Right lung (tissue), 10 donors: ENCODE measurements at places on chromosomes 1 and 21.
A peak's percentile ranks its signal among the peaks of the same experiment; 100 is the strongest.

DNA sequence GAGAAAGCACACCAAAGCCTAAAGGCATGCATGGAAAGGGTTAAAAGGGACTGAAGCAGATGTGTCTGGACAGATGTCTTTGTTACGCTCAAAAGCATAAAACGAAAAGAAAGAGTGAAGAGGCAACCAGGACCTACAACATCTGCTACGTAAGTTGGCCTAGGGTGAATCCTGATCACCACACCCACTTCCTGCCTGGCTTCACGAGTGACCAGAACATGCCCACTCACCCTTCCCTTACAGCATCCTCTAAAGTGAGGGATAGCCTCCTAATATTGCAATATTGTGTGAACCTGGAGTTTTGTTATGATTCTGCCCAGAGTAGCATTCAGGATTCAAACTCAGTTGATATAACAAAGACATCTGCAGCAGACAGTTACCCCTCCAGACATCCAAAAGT is 10.6 kb upstream of the OLIG2 start:
- DNase-seq = no peak

- DNase-seq = no peak
Measured at GRCh38 chr21:39347537-39347936, 1.4 kb downstream of the HMGN1 start.

DNA sequence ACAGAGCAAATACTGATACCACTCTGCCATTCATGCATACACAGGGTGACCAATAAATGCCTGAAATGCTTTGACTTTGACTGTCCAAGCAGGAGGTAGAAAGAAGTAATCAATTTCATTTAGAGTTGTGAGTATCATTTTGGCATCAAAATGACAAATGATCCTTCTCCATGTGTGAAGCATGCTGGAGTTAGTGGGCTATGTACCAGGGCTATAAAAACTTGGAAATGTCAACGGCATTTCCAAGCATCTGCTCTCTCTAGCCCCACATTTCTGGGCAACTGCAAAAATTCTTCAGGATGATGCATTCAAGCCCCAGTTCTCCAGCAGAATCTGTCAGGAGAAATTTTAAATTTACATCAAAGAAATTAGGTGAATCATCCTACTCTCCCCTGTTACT is 208.4 kb upstream of the PTBP2 start:
- no peak for DNase-seq

- DNase-seq = no peak
Measured at GRCh38 chr1:64116537-64116936, 86.9 kb upstream of the UBE2U start.

DNA sequence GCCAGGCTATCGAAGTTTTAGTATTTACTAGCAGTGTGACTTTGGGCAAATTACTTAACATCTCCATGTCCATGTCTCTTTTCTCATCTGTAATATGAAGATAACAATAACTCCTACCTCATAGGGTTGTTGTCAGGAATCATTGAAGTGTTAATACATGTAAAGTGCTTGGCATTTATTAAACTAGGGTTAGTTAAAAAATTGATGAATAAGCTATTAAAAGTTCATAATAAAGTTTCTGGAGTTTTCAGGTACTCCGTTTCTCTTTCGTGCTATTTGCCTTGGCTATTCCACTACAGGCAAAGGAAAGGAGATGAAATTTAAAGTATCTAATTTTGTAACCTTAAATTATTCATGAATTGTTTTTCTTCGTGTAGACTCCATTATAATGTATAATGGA is 16.7 kb downstream of the LRRC8D start:
- no peak for DNase-seq

- no peak for DNase-seq
Measured at GRCh38 chr1:78919150-78919549, 87.4 kb downstream of the ADGRL4 start.

DNA sequence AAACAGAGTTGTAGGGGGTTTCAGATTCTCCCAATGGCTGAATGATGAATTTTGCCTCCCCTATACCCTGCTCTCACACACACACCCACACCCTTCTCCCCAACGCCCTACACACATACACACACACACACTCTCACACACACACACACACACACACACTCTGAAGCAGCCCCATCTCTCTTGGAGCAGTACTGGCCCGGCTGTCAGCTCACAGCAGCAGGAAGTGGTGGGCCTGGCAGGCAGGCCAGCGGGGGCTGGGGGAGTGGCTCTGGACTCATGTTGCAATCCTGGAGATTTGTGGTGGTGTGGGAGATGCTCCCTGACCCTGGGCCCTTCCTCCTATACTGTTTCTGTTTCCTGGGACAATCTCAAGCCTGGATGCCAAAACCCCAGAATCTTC is 2.2 kb downstream of the IKBKE start:
- peak; percentile 35 for DNase-seq

DNA sequence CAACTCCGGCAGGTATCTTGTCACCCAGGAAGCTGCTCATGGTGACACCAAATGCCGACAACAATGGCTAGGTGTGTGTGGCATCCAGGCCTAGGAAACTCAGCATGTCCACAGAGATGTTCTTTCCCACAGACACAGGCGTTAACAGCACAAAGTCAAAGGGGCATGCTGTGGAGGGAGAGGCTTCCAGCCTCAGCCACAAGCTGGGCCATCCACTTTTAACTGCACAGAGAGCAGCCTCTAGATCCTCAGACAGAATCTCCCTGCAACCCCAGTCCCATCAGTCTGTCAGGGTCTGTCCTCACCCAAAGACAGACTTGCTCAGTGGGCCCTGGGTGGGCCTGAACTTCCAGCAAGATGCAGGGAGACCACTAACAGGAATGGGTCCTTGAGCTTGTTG is 58.5 kb upstream of the BCAR3 start:
- DNase-seq = no peak

- no peak for DNase-seq
Measured at GRCh38 chr21:45017039-45017960, 57.1 kb upstream of the ADARB1 start.

- DNase-seq = no peak
Measured at GRCh38 chr1:241802863-241803262, 45.1 kb upstream of the EXO1 start.

- DNase-seq = no peak
Measured at GRCh38 chr1:83741348-83741747, 257.6 kb downstream of the TTLL7 start.

DNA sequence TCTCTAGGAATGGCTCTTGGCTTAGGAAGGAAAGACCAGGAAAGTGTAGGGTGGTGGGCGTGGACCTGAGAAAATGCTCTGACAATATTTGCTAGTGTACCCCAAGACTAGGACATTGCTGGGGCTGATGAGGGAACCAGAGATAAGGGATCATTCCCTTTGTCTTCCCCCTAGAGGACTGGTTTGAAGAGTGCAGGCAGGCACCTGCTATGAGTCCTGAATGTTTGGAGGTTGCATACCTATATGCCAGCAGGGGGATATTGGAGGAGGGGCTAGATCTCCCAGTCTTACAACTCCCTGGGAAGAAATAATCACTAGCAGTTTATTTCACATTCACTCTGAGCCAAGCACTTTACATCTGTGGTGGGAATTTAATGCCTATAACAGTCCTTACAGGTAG is 6.0 kb upstream of the BCL10 start:
- no peak for DNase-seq

DNA sequence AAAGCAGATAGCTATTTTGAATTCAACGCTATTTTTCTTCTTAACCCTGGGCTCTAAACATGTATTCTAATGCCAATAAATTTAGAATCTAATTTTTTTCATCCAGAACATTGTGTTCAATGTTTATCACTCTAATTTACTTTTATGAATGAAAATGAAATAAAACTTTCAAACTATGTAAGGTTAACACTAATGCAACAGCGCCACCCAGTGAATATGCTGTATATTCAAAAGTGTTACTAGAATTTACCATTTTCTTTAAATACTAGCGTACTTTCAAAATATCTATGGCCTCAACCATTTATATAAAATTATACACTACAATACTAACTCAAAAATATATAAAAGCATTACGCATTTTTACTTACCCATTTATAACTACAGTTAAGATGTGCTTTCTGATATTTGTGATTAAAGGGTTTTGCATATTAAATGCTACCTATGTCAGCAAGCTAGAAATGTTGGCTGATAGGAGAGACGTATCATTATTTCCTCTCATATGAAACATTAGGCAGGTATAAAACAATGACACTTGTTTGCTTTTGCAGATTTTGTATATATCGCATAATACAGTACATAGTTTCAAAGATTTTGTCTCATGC is 5.9 kb upstream of the NUF2 start:
- DNase-seq = peak; percentile 19

DNA sequence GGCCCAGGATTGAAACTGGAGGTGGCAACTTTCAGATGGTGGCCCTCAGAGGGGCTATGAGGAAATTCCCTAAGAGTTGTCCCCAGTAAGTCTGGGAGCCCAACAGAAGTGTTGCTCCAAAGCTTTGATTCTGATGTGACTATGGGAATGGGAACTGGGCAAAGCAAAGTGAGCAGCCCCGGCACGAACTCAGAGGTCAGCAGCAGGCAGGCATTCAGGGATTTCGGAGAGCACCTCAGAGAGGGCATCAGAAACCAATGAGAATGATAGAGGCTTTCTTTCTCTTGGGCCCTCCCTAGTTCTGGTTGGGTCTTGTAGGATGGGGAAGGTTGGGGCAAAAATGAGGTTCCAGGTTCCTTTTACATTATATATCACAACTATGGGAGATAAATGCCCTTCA is 121.2 kb upstream of the HMGB4 start:
- DNase-seq = no peak

DNA sequence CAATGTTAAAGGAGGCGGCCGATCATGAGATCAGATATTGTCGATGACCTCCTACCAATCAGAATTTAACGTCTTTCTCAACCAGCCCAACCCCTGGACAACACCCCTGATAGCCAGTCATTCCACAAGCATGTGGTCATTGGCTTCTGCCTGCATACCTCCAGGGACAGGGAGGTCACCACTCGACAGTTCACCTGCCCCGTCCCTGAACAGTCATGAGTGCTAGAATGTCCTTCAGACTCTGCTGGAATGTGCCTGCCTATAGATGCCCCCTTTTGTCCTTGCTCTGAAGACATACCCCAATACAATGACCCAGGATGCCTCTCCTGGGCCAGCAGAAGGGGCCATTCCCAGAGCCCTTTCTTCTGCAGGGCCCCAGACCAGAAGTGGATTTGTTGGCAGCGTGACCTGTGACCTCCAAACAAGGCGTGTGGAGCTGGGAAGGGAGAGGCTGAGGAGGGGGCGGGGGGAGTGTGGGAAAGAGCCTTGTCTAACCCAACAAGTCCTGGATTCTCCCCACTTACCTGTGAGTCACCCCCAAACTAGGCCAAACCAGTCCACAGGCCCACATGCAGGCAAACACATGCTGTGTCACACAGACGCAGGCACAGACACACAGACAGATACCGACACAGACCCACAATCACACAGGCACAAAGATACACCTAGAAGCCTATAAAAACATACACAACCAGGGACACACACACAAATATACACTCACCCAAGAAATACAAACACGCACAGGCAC is 2.2 kb downstream of the CRYBG2 start:
- DNase-seq = no peak

DNA sequence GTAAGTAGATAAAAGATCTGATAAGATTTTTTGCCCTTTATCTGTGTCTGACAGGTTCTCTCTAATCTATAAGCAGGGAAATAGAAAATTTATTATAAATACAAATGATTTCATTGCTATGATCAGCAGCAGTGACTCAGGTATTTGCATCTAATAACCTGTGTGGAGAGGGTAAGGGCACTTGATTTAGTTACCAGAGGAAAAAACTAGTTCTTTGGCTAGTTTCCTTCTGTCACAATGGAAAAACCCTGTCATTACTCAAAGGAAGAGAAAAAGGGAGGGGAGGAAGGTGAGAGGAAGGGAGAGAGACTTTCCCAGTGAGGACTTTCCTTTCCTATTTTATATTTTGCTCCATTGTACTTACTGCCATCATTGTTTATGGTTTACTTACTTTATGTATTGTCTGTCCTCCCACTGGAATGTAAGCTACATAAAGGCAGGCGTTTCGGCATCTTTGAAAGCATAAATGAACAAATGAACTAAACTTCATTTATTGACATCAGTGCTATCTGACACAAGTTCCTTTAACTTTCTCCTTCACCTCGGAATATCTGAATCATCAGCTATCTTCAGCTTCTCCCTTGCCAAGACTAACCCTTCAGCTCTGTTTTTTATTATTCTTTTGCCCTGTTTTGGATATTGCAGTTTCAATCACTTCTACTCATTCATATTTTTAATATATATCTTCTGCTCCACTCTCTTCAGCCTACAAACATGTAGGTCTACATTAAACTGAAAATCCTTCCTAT is 34.9 kb downstream of the WDR3 start:
- DNase-seq = no peak

DNA sequence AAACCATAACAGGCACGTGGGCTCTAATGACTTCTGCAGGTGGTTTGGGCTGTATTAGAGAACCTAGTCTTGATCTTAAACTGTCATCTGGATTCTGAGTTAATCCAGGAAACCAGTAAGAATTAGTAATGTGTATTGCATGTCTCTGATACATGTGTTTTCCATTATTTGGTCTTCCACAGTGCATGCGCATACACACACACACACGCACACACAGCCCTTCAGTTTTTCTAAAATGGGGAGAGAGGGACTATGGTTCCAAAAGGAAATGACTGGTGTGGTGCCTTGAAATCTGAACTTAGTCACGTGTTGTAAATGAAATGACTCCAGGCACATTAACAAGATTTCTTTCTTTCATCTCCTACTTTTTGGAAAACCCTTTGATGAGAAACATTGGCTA is 67.6 kb downstream of the OLFML2B start:
- no peak for DNase-seq

- DNase-seq = no peak
Measured at GRCh38 chr1:26190373-26190987, at the start of gene CATSPER4. CATSPER4 (plus strand) TSS chr1:26190602; CDS start chr1:26190628, 26 bp downstream.

GRCh38 chr1:7105269-7105668 is 320.0 kb downstream of the CAMTA1 start:
- DNase-seq = no peak

DNA sequence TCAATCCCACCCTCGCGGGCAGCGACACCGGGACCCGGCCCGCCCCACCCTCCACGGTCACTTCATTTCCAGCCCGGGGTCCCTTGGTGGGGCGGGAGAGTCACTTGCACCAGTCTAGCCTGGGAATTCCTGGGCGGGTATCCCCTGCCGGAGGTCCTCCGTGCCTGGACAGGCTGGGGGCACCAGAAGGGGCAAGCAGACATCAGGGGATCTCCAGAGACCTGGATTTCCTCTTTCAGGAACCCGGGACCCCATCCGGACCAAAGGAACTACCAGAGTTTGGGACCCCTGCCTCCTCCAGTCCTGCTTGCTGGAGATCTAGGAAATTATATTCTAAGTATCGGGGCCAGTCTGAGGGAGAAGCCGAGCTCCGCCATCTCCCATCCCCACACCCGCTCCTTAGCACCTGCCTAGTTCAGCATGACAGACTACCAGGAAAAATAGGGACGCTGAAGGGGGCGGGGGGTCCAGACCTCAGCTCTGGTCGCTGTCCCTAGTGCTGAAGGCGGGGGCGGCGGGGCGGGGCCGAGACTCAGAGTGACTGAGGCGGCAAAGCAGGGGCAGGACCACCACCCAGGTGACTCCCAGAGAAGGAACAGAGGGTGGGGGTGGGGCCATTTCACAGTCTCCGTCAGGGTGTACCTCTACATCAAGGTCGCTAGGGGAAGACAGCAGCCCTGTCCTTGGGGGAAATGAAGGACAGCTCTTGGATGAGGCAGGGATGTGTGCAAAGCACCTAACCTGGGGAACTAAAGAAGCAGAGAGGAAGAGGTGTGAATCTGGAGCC is 832 bp downstream of the HCN3 start:
- DNase-seq = no peak
